Stimulated activated CD8-positive, alpha-beta memory T cell treated with anti-CD3 and anti-CD28 coated beads, Interleukin-2, amount 100 ng/mL, for 1 hour (primary cell): ENCODE measurements at places on chromosomes 4 and X.

DNA sequence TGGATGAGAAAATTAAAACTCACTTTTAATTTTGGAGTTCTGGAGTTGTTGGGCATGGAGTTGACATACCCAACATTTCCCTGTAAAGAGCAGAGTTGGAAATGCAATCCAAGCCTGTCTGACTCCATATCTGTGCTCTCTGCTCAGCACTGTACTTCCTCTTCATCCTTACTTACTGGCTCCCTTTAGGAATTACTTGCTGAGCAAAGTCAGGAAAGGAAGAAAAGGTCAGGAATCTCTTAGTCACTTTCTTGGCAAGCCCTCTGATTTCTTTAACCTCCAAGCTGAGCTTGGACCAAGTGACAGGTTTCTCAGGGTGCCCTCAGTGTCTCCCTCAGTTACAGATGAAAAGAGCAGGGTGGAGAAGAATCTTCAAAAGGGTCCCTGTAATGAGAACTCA, 501.5 kb downstream of the ZIC3 start:
- DNase-seq, result no peak

- no peak for DNase-seq
Observed at GRCh38 chr4:139628184-139629012, 37.2 kb upstream of the MGST2 start.

DNA sequence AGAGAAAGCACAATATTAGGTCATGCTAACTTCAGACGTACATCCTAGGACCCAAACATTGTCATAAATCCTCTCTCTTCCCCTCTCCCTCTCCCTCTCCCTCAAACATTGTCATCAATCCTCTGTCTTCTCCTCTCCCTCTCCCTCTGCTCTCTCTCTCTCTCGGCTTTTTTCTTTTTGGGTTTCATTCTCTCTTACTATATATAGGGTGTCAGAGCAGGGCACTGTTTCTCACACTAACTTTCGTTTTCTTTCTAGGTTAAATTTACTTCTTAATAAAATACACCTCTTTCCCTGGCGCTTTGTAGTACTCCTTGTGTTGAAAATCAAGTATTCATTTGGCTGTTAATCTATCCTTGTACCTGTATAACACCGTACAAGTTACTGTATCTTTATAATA, 37.0 kb upstream of the HERC5 start:
- no peak for DNase-seq

DNA sequence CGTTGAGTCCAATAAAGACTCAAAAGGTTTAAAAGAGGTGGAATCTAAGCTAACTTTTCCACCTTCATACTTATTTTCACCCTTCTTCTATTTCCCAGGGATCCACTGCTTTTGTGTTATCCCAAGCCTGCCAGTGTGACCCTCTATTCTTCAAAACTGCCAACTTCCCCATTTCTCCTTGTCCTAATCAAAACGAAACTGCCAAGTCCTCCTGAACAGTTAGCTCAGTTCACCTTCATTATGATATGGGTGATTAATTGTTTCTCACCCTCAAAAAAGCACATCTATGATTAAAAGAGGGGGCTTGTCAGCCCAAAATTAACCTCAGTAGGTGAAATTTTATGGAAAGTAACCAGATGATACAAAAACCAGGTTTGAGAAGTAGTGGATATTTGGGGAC, 108.4 kb downstream of the GUCY2F start:
- no peak for DNase-seq

DNA sequence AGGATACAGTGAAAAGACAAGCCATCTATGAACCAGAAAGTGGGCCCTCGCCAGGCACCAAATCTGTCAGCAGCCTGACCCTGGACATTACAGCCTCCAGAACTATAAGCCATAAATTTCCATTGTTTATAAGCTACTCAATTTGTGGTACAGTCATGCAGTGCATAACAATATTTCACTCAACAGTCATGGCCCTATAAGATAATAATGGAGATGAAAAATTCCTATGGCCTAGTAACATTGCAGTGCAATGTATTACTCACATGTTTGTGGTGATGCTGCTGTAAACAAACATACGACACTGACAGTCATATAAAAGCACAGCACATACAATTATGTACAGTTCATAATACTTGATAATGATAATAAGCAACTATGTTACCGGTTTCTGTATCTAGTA, 17.1 kb upstream of the TLR1 start:
- no peak for DNase-seq

GRCh38 chr4:79687006-79687405, 279.0 kb upstream of the GK2 start:
- DNase-seq, result no peak
